PC-9 (cell line): ENCODE measurements at places on chromosomes 5 and 9.

DNA sequence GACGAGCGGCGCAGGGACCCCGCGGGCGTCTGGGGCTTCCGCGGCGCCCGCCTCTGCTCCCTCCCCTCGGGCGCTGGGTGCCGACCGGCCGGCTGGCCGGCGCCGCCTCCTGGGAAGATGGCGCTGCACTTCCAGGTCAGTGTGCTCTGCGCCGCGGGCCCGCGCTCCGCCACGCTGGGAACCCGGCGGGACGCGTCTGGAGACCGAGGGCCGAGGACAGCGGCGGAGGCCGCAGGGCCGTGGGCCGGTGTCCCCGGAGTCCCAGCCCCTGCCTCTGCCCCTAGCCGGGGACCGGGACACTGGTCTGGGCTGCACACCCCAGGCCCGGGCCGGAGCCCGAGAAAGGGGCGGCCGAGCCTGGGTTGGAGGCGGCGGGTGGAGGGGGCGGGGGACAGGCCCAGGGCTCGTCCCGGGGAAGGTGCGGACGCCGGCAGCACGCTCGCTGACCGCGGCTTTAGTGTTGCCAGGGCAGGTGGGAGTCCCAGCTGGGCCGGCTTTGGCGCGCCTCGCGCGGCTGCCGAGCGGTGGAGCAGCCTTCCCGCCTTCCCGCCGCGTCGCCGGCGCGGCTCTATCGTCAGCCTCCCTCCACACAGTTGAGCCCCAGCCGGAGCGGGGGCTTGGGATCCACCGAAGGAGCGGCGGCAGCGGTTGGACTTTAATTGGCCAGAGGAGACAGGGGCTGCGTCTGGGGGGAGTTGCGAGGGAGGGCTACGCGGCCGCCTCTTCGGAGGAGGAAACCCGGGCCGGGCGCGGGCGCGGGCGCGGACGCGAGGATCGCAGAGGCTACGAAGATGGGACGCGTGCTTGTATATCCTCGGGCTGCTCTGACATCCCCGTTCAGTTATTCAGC is at the start of gene RANBP17:
RANBP17 (plus strand) TSS at position 102 of the 850 bp plus-strand sequence.
- DNase-seq = peak; percentile 80

- no peak for DNase-seq
Measured at GRCh38 chr5:66814146-66814991, 218.2 kb downstream of the MAST4 start.

DNA sequence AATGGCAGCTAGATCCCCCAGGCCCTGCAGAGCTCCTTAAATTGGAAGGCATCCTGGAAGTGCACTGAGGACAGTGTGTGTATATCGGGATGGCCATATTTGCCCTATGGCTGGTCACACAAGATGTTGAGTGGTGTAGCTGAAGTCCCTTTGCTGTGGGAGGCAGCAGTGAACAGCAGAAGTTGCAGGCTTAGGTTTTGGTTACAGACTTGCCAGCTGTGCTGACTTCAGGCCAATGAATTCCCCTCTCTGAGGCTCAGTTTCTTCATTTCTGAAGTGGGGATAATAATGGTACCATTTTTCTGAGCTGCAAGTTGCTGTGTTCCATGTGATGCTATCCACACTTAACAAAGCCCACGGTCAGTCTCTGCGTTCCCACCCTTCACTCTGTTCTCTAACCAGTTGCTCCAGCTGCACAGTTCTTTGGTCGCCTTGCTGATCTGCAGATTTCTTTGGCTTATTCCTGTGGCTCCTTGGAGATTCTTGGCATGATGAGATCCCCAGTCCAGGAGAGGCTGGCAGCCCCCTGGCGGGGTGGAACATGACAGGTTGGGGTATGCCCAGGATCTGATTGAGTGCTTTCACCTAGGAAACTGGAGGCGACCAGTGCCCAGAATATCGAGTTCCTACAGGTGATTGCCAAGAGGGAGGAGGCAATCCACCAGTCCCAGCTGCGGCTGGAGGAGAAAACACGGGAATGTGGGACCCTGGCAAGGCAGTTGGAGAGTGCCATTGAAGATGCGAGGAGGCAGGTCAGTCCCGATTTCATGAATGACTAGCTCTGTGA is 6.5 kb upstream of the GLE1 start:
- no peak for DNase-seq

DNA sequence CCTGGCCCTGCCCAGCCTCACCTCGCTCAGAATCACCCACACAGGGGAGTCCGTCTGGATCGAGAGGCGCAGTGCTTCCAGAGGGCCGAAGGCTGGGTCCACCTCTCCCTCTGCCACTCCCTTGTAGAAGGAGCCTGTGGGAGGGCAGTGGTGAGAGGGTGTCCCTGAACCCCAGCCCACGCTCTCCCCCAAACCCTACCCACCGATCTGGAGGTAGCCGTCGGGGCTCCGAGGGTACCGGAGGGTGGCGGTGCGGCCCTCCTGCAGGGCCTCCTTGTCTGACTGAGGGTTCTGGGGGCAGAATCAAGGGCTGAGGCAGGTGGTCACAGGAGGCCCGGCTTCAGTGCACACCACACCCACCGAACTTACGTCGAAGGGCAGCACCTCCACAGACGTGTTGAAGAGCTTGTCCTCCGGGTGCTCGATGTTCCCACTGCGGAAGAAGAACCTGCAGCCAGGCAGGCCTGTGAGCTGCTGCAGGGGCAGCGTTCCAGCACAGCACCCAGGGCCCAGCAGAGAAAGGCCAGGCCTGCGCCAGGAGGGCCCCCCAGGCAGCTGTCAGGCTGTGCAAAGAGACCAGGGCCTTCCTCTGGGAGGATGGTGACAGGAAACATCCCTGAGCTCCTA is 4.5 kb downstream of the LTC4S start:
- no peak for DNase-seq

DNA sequence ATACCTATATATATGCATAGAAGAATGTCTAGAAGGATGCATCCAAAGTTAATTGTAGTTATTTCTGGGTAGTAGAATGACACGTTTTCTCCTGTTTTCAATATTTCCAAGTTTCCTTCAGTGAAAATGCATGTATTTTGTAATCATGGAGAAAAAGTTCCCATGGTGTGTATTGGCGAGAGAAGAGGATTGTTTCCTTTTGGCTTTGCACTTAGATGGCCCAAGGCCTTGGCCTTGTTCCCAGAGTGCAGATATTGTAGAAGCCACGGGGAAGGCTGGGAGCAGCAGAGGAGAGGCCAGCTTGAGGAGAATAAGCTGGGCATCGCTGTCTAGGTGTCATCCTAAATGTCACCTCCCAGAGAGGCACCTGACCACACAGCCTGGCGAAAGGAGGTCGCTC is 44.0 kb downstream of the IRF1 start:
- peak; percentile 62 for DNase-seq
